ENCODE measurements at places on chromosomes 1 and 21. TPM values are rescaled to one million over a fixed set of nuclear protein-coding genes. Genes with fewer than 3 reads are reported as not detected.

DNA sequence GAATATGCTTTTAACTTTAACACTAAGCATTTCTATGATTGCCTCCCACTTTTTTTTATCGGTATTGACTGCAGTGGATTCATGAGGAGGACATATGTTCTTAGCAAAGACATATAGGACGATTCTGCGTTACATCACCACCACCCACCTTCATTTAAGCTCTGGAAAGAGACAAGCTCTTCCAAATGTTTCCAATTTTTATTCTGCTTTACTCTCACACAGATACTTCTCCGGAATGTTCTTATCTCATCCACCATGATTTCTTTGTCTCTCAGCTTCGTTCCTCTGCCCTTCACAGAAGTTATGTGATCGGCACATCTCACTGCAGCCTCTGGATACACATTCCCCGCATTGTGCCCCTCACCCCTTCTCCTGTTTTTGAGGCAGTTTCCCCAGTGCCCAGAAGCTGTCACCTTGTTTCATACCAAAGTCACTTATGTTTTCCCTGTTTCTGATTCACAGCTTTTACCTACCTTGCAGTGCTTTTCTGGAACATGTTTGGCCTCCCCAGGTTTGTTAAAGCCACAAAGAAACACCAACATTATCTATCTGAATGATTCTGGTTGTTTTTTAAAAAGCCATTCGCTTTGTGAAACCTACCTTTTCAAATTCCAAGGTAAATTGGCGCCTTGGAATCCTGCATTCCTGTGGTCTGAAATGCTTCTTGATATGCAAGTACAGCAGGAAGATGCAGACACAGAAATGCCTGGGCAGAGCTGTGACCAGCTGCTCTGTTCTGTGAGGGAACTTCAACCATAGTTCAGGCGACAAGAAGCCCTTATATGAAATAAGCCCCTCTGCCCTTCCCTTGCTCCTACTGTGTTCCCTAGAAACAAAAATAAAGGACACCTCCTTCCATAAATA is 1020.2 kb downstream of the TTLL7 start:
- no peak for DNase-seq

- no peak for DNase-seq
Measured at GRCh38 chr1:111541721-111542120, 38.3 kb upstream of the ADORA3 start.

DNA sequence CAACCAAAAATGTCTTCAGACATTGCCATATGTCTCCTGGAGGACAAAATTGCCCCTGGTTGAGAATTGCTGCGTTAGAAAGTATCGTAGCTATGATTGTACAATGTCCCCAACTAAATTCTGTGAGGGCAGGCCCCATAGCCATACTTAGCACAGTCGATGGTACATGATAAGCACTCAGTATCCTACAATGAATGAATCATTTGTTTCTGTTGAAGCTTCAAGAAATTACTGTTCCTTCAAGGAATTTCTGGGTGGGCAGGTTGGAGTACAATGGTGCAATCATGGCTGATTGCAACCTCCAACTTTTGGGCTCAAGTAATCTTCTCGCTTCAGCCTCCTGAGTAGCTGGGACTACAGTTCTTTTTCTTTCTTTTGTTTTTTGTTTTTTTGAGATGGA is 4.7 kb downstream of the CAP1 start:
- DNase-seq: peak; percentile 9

LRRC47 gene
- total RNA-seq: 27.9 TPM
